Activated T-cell treated with anti-CD3 and anti-CD28 coated beads, Interleukin-2, amount 50 U/mL, for 24 hours (primary cell): ENCODE measurements at places on chromosomes 6 and 20.

- H3K4me3 ChIP-seq: no peak overlapping the region
- no peaks in the 10 kb centered on the region for H3K27me3 ChIP-seq
- DNase-seq: no peak
- peaks cover 13% of the 10 kb centered on the region for H3K36me3 ChIP-seq
- peaks cover 64% of the 10 kb centered on the region for H3K4me1 ChIP-seq
These were observed 62.1 kb downstream of the NOL4L start for GRCh38 chr20:32522776-32523612.

DNA sequence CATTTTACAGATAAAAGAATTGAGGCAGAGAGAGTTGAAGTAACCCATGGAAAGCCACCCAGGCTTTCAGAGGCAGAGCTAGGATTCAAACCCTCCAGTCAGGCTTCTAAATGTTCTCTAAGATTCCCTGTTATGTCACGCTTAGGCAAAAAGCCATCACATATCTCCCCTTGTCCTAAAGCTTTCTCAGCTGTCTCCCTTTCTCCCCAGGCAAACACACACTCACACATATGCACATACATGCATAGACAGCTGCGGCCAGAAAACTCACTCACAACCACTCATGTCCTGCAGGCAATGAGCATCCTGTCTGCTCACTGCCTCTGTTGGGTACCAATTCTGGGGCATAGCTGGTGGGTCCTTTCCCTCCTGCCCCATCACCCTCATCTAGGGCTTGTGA, 595.9 kb upstream of the CHD6 start:
- H3K36me3 ChIP-seq: no peaks in the 10 kb centered on the region
- no peaks in the 10 kb centered on the region for H3K4me1 ChIP-seq
- no peaks in the 10 kb centered on the region for H3K27me3 ChIP-seq
- H3K4me3 ChIP-seq: no peak overlapping the region
- no peak for DNase-seq
- no peak overlapping the region for H3K27ac ChIP-seq

- DNase-seq: no peak
- no peak overlapping the region for H3K4me3 ChIP-seq
- H3K27me3 ChIP-seq: peaks cover 7% of the 10 kb centered on the region
- H3K4me1 ChIP-seq: no peaks in the 10 kb centered on the region
These were observed 96.6 kb downstream of the HAO1 start for GRCh38 chr20:7843613-7844012.

GRCh38 chr20:19652591-19653026, 105.4 kb upstream of the RIN2 start:
- no peak overlapping the region for H3K27ac ChIP-seq
- DNase-seq: no peak
- H3K4me3 ChIP-seq: no peak overlapping the region

DNA sequence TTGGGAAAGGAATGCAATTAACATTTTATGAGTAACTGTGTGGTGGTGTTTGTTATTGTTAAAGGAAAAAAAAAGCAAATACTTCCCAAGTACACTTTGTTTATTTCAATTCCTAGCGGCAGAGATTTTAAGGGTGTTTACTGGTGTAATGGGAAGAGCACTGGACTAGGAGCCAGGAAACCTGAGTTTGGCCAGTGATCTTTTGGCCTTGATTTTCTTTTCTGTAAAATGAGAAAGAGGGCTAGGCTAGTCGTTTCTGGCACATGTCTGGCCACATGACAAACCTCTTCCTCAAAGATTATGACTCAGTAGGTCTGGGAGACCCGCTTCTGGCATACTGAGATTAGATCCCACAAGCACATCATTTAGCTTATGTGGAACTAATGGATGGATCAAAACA, 428.1 kb upstream of the NOX3 start:
- H3K27me3 ChIP-seq: no peaks in the 10 kb centered on the region
- no peak for DNase-seq
- no peak overlapping the region for H3K4me3 ChIP-seq
- H3K36me3 ChIP-seq: no peaks in the 10 kb centered on the region
- H3K4me1 ChIP-seq: peaks cover 35% of the 10 kb centered on the region
- no peak overlapping the region for H3K27ac ChIP-seq
